ENCODE measurements at places on chromosomes 13 and 19. TPM values are rescaled to one million over a fixed set of nuclear protein-coding genes. Genes with fewer than 3 reads are reported as not detected.

PGLYRP2 gene
- polyA plus RNA-seq, result not detected

GRCh38 chr19:12872941-12873890 is 8.0 kb downstream of the DNASE2 start:
- DNase-seq, result peak; percentile 22

POSTN gene
- polyA plus RNA-seq, result 2,156 TPM

MCEMP1 gene
- polyA plus RNA-seq, result 0.28 TPM

DNA sequence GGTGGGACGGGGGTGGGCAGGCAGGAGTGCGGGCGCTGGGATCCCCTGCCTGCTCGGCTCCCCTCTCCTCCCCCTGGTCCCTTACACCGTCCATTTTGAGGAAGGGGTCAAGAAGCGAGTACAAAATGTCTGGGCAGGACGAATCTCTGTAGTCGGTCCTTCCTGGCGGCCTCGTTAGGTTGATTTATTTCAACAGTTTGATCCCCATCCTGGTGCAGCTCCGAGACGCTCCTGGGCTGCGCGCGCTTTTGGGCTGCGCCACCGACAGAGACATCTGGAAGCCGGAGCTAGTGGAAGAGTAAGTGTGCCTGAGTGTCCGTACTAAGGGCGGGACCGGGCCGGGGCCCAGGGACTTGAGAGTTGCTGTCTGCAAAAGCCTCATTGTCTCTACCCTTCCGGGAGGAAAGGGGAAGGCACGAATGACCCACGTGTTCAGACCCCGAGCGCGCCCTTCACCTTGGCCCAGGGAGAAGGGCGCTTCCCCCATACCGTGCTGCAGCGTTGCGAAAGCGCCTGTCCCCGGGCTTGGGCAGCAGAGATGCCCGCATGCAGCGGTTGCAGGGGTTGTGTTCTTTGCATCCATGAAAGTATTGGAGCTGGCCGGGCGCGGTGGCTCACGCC is 1.8 kb downstream of the ZNF114 start:
- DNase-seq, result peak; percentile 92

CRX gene
- polyA plus RNA-seq, result not detected

SLC17A7 gene
- polyA plus RNA-seq, result 0.88 TPM

DNA sequence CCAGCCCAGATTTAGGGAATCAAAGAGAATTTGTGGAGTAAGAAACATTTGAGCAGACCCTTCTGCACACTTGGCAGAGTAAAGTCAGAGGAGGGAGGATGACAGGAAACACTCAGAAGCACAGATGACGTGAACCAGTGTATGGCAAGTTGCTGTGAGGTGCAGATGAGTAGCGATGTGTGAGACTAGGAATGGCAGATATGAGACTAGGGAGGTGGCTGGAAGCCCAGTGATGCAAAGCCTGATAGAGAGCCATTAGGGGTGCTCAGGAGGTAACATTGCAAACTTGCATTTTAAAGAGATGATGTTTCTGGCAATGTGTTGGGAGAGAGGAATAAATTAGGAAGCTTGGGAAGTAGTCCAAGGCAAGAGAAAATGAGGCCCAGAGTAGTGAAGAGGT is 44.0 kb downstream of the PCDH17 start:
- no peak for DNase-seq

TMEM86B gene
- polyA plus RNA-seq, result 2.0 TPM

FCER2 gene
- 0.88 TPM for polyA plus RNA-seq

DNA sequence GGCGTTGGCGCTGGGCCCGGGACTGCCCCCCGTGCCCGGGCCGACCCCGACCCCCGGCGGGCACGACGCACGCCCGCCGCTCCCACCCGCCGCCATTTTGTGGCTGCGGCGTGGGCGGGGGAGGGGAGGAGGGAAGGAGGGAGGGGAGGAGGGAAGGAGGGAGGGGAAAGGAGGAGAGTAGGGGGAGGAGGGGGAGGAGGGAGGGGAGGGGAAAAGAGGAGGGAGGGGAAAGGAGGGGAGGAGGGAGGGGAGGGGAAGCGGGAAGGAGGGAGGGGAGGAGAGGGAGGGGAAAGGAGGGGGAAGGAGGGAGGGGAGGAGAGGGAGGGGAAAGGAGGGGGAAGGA is at the start of gene BTBD2:
Gene BTBD2, minus strand, starts transcription at position 107 of the 343 bp plus-strand sequence. Its CDS starts 11 bp downstream, at position 96.
- peak; percentile 78 for DNase-seq

DNA sequence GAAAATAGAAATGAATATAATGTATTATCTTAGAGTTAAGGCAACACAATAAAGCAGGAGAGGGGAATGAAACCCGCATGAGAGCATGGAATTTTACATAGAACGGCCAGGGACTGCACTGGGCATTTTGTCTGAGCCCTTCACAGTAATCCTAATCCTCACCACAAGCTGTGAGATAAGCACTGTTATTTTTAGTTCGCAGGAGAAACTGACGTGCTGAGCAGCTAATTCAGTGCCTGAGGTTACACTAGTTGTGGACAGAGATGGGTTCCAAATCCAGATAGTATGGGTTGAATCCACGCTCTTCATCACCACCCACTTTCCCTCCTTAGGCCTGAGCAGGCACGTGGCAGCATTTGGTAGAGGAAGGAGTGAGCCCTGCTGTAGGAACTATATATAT is 24.8 kb upstream of the ZNF527 start:
- no peak for DNase-seq

GRCh38 chr13:44884076-44884729 is 105.1 kb downstream of the NUFIP1 start:
- no peak for DNase-seq

DNA sequence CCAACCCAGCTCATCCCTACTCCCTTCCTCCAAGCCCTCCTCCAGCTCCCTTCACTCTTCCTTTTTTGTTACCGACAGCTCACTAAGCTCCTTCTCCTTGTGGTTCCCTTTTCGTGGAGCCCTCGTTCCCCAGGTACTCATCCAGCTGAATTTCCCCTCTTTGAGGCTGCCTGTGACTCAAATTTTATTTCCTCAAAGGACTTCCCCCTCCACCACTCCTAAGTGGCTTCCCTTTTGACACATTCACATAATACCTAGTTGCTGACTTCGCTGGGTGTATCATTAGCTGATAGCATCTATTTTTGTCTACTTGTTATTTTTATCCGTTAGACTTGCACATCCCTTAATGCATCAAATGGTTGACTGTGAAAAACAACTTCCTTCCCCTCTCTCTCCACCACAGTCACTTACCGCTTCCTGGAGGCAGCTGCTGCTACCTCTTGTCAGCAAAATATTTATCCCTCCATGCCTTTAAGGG is 14.5 kb downstream of the FFAR2 start:
- DNase-seq, result peak; percentile 22

DNA sequence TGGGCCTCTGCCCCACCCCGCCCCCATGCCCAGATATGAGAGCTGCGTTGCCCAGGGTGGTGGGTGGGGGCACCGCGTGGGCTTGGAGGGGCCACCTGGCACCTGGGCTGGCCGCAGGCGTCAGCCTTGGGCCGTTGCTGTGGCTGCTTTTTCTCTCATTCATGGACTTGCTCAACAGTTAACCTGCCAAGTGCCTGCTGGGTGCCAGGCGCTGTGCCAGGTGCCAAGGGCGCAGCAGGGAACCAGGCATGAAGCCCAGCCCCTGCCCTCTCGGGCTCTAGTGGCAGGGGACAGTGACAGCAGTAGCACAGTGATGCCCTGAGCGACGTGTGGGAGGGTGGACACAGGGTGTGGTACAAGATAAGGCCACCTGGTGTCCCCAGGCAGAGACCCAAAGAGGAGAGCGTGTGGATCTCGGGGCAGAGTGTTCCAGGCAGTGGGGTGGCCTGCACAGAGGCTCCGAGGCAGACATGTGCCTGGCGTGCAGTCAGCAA is 28.1 kb downstream of the DHX34 start:
- no peak for DNase-seq

- peak; percentile 66 for DNase-seq
Measured at GRCh38 chr19:5292822-5293611, 47.6 kb downstream of the PTPRS start.

DNA sequence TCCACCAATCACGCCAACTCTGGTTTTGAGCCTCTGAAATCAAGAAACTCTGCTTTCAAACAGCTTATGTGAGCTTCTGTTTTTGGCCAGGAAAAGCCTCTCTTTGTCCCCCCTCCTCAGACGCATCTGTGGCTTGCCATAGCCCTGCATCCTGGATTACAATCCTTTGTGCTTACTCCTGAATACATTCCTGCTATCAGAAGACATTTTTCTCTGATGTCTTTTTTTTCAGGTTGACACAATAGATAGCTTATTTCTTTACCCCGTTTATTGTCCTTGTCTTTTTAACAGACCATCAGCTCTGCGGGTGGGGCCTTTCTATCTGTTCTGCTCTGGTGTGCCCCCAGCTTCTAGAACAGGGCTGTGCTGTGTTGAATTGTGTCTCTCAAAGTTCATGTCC is 11.0 kb downstream of the PNMA8B start:
- no peak for DNase-seq

DNA sequence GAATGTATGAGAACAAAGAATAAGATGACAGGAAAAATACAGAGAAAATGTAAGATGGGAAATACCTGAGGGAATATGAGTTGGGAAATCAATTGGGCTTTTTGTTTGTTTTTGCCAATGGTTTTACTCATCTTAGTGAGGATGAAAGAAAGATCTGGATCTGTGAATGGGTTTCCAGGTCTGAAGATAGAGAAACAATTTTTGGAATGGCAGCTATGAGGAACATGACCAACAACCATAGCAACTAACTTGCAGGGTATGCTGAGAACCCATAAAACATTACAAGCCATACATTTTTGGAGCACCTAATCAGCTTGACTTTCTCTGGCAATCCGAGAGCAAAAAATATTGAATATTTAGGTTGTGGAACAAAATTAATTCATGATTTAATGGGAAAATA is 290.0 kb downstream of the KCTD12 start:
- DNase-seq, result no peak

MIR17HG gene
- 2.3 TPM for polyA plus RNA-seq

- no peak for DNase-seq
Measured at GRCh38 chr19:28045621-28046020, 1167.3 kb downstream of the UQCRFS1 start.

GRCh38 chr13:58452123-58452623 is 820.6 kb downstream of the PCDH17 start:
- DNase-seq, result no peak

SLC25A41 gene
- 0.24 TPM for polyA plus RNA-seq
